Activated T-cell treated with anti-CD3 and anti-CD28 coated beads for 1 hour (primary cell): ENCODE measurements at places on chromosomes 4 and X.

GRCh38 chr4:15130441-15130840, 128.2 kb downstream of the CPEB2 start:
- DNase-seq, result no peak

DNA sequence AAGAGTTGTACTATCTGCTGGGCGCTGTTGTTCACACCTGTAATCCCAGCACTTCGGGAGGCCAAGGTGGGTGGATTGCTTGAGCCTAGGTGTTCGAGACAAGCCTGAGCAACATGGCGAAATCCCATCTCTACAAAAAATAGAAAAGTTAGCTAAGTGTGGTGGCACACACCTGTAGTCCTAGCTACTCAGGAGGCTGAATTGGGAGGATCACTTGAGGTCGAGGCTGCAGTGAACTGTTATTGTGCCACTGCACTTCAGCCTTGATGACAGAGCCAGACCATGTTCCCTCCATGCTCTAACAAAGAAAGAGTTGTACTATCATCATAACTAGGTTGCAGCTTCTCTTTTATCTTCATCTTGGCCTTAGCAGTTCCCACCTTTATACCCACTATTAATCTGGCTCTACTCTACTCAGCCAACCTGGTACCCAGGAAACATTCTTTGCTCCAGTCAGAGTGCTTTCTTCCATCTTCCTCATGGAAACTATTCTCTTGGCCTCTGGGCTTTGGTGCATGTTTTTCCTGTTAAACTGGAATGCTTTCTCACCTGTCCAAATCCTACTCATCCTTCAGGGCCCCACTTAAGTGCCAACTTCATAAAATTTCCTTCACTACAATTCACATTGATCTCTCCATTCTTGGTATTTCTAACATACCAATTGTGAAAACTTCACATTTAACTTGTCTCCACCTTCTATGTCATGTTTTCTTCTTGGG, 18.2 kb downstream of the FABP2 start:
- no peak for DNase-seq

DNA sequence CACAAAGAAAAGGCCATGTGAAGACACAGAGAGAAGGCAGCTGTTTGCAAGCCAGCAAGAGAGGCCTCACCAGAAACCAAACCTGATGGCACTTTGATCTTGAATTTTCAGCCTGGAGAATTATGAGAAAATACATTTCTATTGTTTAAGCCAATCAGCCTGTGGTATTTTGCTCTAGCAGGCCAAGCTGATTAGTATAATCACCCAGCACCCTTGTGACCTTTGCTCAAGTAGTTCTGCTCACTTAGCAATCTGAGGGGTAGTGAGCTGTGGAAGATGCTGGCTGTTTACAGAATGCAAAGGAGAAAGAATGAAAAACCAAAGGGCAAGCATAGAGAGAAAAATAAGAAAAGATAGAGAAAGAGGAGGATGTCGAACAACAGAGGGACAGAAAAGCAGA, 396.4 kb upstream of the BOD1L1 start:
- no peak for DNase-seq

DNA sequence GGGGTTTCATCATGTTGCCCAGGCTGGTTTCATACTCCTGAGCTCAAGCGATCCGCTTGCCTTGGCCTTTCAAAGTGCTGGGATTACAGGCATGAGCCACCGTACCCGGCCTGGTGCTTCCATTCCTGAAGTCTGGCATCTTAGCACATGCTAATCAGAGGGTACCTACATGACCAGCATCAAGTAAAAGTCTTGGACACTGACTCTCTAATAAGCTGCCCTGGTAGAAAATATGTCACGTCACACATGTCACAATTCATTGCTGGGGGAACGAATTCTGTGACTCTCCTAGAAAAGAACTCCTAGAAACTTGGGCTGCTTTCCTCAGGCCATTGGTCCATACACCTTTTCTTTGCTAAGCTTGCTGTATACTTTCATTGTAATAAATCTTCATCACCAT, 19.1 kb upstream of the XAGE2 start:
- DNase-seq, result no peak

- no peak for DNase-seq
Measured at GRCh38 chr4:1509366-1509765, 103.1 kb upstream of the NKX1-1 start.
